H1 (cell line): ENCODE measurements at places on chromosomes 16 and 17. TPM values are rescaled to one million over a fixed set of nuclear protein-coding genes. Genes with fewer than 3 reads are reported as not detected.

DNA sequence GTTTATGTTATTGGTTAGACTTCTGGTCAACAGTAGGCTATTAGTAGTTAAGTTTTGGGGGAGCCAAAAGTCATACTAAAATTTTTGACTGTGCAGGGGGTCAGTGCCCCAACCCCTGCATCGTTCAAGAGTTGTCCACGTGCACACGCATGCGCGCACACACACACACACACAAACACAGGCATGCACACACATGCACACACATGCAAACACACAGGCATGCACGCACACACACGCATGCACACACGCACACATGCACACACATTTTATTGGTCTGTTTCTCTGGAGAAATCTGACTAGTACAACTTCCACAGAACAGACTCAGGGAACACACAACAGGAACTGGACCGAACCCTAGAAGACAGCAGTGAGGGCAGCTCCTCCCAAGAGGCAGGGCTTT is 24.4 kb upstream of the USP10 start:
- DNase-seq, result no peak

DNA sequence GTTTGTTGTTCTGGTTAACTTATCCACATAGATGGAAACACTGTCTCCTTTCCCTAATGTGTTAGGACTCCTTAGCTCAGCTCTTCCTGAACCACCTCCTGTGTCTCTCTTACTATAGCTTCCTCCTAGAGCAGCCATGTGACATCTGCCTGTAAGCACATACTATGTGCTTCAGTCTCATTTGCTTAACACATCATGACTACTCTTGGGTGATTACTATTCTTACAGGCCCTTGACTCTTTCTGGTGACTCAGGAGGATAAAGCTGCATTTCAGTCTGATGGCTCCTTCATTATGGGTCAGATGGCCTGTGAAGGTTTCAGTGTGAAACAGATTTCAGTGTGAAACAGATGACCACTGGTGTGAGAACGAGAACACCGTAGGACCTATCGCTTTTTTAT is 320 bp upstream of the KRTAP4-2 start:
- DNase-seq, result no peak

The IKZF3 gene
- total RNA-seq, result 0.52 and 0.56 TPM in 2 replicates

- DNase-seq, result no peak
These were observed 4.9 kb downstream of the HROB start for GRCh38 chr17:44146375-44147346.

The FOXL1 gene
- total RNA-seq, result 0.29 TPM in 1 of 2 replicates, not detected in the other

DNA sequence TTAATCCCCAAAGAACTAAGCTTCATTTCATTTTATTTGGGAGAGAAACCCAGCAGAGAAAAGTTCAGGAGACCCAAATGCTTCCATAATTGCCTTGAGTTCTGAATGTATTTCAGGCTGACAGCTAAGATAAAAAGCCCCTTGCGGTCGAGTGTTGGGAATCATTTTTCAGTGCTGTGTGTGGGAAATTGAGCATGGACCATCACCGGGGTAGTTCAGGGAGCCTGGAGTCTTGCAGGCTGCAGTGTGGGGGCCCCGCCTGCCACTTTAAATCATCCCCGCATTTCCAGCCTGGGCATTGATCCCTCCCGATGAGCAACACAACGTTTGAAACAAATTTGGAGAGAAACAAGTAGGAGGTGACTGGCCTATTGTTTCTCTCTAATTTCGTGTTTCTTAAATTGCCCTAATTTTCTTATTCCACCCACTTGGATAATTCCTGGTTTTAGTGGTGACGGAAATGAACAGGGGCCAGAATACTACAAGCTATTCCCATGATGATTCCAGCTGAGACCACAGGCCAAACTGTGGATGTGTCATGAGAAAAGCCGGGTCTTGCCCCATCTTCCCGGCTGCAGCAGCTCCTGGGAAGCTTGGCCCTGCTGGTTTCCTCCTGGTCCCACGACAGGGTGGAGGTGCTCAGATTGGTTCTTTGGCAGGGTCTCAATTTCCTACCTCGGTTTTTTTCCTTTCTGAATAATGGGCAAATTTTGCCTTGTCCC is 75.1 kb downstream of the FOXL1 start:
- no peak for DNase-seq

DNA sequence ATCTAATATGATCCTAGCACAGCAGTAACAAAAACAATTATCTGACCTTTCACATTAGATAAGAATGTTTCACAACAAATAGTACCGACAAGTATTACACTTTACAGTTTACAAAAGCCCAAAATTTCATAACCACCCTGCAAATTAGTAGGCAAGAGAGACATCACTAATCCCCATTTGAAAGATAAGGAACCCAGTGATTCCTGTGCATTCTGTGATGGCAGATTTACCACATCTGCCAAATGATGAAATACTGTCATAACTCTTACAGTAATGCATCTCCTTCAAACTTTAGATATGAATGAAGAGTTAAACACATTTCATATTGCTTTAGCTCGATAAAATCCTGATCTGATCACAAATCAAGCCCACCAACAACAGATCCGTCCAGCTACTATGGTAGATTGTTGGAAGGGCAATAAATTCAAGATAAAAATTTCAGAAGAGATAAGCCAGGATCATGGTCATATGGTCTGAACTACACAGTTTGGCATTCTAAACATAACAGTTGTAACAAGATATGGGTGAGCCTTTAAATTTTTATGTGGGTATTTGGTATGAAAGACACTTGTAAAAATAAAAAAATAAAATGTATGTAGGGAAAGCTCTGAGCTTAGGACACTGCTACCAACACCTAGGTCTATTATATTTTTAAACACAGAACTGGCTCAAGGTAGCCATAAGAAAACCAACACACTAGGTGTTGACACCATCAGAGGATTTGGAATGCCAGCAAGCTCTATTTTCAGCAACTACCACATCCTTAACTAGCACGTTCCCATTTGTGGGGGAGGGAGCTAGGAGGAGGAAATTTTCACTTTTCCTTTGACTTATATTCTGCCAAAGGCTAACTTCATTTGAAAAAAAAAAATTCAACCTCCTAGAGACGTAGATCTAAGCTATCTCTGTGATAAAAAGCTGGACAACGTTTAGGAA is 9.3 kb downstream of the YWHAE start:
- DNase-seq, result no peak

The TADA2A gene
- total RNA-seq, result 18.2 and 18.5 TPM in 2 replicates

DNA sequence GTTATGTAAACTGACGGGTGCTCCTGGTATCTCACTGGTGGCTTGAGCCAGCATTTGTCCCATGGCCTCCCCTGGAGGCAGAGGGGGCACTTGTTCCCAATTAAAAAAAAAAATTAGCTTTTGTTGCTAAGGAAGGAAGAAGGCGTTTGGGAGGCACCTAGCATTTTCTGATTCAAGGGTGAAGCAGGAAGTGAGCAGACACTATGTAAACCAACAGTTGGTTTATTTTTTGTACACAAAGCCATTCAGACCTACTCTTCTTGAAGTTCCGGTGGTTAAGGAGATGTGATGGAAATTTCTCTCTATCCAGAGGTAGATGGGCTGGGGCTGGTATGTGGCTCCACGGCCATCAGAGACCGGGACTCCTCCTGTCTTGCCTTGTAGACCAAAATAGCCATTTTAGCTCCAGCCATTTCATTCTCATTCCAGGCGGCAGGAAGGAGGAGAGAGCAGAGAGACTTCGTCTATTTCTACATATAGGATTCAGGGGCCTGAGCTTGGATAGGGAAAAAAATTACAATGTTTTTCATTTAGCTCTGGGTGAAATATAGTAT is 103.0 kb downstream of the SNX29 start:
- DNase-seq, result no peak
